ENCODE measurements at places on chromosomes 2 and 18. TPM values are rescaled to one million over a fixed set of nuclear protein-coding genes. Genes with fewer than 3 reads are reported as not detected.

The USP14 gene
- total RNA-seq: 79.1 TPM

The SCYGR4 gene
- not detected for total RNA-seq

The C2orf81 gene
- 4.3 TPM for total RNA-seq

The ALPI gene
- not detected for total RNA-seq

The RGPD3 gene
- 0.20 TPM for total RNA-seq

The SDC1 gene
- total RNA-seq: 214 TPM

The GALNT5 gene
- total RNA-seq: not detected

The HNRNPA3 gene
- total RNA-seq: 179 TPM

The GLI2 gene
- 0.74 TPM for total RNA-seq

The SLC9A4 gene
- not detected for total RNA-seq

The TMEM247 gene
- total RNA-seq: not detected

The KCNF1 gene
- total RNA-seq: not detected

The FKBP1B gene
- 1.8 TPM for total RNA-seq

The SETBP1 gene
- total RNA-seq: 4.8 TPM

The CXCR1 gene
- 0.12 TPM for total RNA-seq

The SCN2A gene
- total RNA-seq: not detected

The C1GALT1C1L gene
- 0.27 TPM for total RNA-seq

The APCDD1 gene
- 0.37 TPM for total RNA-seq

GRCh38 chr18:65436430-65436829 is 314.4 kb upstream of the CDH7 start:
- no peak for DNase-seq

DNA sequence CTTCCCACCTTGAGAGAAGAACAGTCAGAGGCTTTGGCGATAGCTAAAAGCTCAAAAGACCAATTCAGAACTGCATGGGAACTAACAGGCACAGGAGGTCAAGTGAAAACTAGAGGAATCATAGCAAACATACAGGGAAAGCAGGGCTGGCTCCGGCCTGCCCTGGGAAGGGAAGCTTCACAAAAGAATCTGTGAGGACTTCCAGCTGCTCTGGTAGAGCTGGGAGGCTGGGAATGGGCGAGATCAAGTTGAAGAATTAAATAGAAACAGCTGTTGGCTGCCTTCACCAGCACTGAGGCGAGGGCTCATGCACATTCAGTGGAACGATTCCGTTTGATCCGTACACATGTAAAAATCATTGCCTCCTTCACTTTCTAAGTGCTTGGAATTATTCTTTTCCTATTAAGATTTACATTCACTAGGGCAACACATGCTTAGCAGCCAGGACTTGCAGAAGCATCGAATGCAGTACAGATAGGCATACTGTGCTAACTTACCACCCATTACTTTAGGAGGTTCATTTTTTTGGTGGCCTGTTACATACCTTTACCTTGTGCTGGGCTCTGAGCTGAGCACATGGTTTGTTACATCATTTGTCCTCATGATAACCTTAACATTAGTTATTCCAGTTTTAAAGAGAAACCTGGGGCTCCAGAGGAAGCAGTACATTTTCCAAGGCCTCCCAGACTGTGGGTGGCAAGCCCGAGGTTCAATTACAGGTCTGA is 125.4 kb upstream of the RNF152 start:
- no peak for DNase-seq

DNA sequence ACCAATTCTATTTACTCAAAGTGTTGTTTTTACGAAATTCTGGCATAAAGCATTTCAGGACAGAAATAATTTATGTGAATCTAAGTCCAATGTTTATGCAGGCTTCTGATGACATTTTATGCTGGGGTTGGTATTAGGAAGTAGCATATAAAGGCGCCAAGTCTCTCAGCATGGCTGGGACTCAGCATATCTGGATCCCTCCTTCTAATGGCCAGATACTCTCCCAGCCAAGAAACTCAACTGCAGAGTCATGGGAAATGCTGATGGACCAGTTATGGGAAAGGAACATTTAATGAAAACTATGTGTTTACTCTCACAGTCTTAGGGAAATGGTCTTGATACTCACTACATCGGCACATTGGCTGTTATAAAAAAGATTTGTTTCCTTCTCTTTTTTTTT is 392.2 kb downstream of the ARHGAP15 start:
- no peak for DNase-seq

GRCh38 chr2:12809526-12809925 is 92.8 kb downstream of the TRIB2 start:
- no peak for DNase-seq

DNA sequence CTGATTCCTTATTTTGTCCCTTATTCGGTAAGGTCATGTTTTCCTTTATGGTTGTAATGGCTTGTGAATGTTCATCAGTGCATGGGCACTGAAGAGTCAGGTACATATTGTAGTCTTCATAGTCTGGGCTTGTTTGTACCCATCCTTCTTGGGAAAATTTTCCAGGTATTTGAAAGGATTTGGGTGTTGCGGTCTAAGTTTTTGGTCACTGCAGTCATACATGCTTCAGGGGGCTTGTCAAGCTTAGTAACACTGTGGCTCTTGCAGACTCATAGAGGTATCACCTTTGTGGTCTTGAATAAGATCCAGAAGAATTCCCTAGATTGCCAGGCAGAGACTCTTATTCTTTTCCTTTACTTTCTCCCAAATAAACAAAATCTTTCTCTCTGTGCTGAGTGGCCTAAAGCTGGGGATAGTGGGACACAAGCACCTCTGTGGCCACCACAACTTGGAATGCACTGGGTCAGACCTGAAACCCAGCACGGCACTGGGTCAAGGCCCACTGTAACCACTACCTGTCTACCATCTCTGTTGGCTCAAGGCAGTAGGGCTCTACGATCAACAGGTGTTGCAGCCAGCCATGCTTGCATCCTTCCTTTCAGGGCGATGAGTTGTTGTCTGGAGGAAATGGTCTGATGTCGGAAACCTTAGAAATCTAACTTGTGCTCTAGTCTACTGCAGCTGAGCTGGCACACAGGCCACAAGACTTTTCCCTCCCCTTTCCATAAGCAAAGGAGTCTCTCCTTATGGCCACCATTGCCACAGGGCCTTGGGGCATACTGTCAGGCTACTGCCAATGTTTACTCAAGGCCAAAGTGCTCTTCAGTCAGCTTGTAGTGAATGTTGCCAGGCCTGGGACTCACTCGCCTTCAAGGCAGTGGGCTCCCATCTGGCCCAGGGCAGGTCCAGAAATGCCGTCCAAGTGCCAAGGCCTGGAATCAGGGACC is 21.5 kb downstream of the IL1RN start:
- DNase-seq: no peak

GRCh38 chr2:79585701-79586433 is 73.0 kb downstream of the CTNNA2 start:
- DNase-seq: peak; percentile 62

GRCh38 chr2:33134086-33134771 is 187.5 kb downstream of the LTBP1 start:
- DNase-seq: peak; percentile 96

GRCh38 chr2:174752403-174753037 is 11.8 kb downstream of the CHRNA1 start:
- no peak for DNase-seq

- peak; percentile 57 for DNase-seq
Observed at GRCh38 chr18:2337552-2338141, 233.7 kb downstream of the METTL4 start.

GRCh38 chr2:181683518-181684453 is 3.5 kb upstream of the NEUROD1 start:
- peak; percentile 11 for DNase-seq

- DNase-seq: no peak
Observed at GRCh38 chr18:35693829-35694228, 112.3 kb downstream of the GALNT1 start.

DNA sequence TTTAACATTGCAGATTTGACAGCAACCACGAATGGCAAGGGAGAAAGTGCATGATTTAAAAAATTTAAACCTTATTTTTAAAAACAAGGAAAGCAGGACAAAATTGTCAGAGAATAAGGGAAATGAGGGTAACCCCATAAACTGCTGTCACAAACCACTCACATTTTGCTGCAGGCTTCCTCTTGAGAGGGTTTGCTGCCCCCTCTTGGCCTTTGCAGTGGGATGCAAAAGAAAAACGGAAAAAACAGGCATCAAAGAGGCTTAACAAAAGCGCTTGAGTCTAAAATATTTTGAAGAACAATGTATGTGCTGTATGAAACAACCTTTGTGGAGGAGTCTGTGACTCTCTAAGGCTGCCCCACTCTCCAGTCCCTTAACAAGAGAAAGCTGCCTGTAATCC is 91.6 kb downstream of the TMX3 start:
- DNase-seq: peak; percentile 76

DNA sequence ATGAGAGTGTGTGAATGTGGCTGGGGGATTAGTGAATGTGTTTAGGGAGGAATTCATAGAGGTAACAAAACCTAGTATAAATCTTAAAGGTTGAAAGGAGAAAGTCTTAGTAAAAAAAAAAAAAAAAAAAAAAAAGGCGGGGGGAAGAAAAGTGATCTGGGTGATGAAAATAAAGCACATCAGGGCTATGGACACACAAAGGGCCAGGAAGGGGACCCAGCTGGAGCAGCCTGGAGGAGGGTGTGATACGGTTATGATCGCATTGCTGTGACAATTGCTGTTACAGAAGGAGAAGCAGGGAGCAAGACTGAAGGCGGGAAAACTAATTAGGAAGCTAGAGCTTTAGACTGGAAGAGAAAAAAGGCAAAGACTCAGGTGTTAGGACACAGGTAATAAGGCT is 85.4 kb downstream of the DLGAP1 start:
- DNase-seq: no peak

DNA sequence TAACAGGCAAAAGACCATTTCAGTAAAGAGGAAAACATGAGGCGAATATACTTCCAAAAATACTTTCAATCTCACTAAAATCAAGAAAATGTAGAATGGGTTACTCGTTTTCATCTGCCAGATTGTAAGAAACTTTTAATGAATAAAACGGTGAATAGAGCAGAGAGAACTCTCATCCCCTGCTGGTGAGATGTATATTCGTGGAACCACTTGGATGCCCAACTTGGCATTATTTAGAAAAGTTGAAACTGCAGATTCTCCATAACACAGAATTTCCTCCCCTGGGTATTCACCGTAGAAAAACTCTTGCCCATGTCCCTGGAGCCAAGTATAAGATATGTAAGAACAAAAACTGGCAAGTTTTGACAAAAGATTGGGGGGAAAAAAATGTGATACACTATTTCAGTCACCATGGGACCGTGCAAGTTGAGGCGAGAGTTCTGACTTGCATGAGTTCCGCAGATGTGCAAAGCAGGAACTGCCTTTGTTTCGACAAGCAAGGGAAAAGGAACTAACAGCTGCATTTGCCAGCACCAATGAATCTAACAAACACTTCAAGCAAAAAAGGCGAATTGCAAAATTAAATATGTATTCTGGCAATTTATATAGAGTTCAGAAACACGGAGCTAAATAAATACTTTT is 14.8 kb downstream of the TIMM21 start:
- no peak for DNase-seq

DNA sequence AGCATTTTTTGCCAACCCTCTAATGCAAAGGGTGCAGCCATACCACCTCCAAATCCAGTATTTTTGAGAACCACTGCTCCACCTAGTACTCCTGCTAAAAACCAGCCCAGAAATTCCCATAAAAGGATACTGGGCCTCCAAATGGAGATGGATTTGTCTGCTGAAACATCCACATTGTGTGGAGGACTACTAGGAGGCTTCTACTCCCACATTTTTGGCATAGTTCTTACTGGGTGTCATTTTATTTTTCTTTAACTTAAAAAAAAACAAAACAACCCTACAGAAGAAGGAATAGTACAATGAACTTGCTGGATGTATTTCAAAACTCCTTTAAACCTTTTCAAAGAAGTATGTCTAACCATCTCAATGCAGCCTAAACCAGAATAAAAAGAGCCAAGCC is 219.2 kb downstream of the SRBD1 start:
- no peak for DNase-seq

GRCh38 chr2:206079699-206080465 is 6.1 kb downstream of the INO80D start:
- DNase-seq: no peak

DNA sequence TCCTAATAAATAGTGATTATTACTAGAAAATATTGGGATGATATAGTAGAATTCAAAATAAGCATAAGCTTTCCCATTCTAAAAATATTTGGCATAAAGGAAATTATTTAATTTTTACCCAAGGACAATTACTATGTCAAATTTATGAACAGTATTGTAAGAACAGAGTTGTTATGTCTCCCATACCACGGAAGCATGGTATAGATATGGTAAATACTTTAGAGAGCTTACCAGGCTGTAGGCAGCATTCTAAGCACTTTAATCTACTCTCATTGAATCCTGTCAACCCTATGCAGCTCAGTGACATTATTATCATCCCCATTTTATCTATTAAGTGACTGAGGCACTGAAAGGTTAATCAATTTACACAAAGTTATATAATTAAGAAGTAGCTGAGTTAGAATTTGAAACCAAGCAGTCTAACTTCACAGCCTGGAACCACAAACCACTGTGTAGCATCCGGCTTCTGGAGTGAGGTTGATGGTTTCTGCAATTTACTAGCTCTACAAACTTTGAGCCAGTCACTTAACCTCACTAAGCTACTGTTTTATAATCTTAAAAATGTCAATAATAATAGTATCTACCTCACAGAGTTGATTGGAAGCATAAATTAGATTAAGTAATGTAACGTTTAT is 323.7 kb downstream of the ARHGAP15 start:
- no peak for DNase-seq

DNA sequence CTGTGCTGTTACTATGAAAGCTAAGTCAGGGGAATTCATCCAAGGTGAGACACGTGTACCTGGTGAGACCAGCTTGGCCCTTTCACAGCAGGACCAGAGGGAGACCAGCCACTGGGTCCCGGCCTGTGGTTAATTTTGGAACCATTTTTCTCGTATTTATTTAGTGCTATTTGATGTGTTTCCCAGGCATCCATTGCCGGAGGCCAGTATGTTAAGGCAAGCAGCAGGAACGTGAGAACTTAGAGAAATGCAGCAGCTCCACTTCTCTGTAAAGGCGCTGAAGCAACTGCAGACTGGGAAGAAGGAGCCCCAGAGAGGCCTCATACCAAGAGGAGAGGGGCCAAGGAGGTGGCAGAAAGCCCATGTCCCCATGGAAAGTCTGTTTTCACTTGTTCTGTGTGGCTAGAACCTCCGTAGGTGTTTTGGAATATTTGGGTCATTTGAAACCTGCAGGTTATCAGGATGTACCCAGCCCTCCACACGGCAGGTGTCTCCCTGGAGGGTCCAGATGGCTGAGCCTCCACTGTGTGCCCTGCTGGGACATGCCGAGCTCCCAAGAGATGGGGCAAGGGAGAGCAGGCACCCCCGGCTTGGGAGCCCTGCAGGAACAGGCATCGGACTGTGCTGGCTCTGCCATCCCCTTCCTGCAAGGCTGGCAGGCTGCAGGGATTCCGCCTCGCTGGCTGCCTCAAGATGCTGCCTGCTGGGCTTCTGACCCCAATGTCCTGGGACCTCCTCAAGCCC is 256.0 kb upstream of the RAB6C start:
- DNase-seq: no peak

DNA sequence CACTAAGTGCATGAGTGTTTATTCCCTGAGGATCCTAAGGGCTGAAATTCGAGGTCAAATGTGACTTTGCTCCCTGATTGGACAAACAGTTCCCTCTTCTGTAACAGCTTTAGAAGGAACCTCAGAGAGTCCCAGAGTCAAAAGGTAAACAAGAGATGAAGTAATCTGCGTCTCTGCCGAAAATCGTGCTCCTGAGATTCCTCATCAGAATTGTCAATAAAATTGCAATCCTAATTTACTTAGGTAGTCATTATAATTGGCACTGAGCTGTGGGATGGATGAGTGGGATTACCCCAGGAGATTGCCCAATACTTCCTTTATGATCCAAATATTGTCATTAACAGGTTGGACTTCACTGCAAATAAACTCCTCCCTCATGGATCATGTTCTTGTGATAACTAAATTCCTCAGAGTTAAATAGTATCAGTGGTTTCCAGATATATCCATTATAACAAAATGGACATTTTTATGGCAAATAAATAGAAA is 907 bp upstream of the SUCLG1 start:
- peak; percentile 36 for DNase-seq
